ENCODE measurements at places on chromosomes 7 and 10.

DNA sequence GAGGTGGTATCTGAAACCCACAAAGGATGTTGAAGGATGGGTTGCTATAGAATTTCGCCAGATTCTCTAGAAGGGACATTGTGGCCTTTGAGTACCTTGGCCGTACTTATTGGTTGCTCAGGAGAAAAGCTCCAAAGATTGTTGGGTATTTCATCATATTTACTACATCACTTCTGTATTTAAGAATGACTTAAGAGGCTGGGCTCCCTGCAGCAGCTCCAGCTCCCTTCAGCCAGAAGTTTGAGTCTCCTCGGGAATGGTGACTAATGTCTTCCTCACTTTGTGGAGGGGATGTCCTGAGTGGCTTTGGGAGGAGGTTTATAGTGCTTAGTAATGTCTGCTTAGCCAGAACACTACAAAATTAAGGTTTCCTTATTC is 18.1 kb downstream of the MINDY4 start:
- DNase-seq = peak; percentile 1

DNA sequence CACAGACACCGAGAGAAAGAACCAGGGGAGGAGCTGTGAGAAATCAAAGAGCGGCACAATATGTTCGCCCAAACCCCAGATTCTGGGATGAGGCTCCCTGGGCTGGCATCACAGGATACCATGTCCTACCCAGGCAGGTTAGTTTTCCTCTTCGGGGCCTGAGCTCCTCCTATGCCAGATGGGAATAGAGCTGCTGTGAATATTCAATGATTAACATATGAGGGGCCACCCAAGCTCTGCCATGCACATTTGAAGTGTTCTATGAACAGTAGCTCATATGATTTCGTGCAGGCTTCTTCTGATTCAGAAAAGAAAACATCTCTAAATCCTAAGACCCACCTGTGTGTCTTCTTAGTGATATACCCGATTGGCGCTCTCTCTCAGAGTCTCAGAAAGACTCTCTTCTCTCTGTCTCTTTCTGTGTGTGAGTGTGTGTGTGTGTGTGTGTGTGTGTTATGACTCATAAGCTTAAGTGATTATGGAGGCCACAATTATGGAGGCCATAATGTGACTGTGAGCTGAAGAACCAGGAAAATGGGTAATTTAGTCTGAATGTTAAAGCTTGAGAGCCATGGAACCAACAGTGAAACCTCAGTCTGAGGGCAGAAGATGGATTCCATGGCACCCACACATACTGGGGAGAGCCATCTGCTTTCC is 220.5 kb downstream of the KLF6 start:
- DNase-seq = no peak

- DNase-seq = no peak
Observed at GRCh38 chr7:158655931-158656441, 48.6 kb downstream of the NCAPG2 start.

GRCh38 chr7:128152721-128153120 is 88.4 kb upstream of the LEP start:
- no peak for DNase-seq

GRCh38 chr7:24279512-24279911 is 4.5 kb upstream of the NPY start:
- no peak for DNase-seq

DNA sequence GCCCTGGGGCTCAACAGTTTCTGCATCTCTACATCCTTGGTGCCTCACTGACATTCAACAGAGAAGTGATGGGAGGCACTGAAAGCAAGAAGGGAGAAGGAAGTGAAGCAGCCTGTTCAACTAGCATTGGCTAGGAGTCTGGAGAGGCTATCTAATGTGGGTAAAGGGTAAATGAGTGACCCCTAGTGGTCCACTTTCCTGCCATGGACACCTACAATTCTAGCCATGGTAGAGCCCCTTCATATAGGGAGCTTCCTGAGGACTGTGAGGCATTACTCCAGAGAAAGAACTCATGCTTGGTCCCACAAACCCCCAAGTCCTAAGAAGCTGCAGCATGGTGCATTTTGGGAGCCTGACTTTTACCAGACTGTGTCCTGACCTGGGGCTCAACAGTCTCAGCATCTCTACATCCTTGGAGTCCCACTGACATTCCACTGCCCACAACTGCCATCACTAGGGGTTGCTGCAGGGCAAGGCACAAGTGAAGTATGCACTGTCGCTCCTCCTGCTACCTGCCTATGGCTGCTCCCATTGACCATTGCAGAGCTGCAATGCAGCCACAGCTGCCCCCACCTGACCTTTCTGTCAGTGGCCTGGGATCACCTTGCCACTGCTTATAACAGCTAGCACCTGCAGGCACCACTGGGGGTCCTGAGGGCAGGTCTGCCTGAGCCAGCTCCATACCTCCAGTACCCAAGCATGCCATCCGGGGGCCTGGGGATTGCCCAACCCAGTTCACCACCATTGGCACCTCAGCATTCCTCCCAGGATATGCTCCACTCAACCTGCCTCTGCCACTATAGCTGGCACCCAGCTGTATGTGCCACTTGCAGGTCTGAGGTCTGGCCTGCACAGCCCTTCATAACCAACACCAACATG is 44.1 kb upstream of the CDK6 start:
- peak; percentile 24 for DNase-seq

- no peak for DNase-seq
Observed at GRCh38 chr7:150367677-150368095, 936 bp upstream of the REPIN1 start.

DNA sequence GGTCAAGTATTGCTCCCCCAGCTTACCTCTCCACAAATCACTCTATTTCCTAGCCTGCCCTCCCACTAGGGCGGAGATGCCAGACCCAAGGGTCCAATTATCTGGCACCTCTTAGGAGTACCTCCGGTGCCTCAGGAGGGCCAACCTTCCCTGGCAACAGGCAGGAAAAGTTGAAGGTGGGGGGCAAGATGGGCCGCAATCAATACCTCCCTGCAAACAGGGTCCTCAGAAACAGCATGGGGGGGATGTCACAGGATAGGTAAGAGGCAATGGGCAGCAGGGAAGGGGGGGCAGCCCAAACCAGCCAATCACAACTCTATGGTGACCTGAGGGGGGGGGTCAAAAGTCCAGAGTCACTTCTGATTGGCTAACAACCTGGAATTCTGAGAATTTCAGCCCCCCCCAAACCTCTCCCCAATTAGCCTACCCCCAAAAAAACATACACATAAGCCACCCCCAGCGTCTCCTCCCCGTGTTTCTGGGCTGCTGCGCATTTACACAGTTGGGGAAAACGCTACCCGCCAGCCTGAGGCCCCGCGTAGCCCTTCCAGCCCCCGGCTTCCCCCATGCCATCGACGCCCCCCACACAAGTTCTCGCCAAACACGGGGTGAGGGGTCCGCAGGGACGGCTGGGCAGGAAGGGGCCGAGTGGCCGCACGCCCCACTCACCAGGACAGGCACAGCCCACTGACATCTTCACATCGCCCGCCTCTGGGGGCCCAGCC is 589 bp downstream of the LDB1 start:
- peak; percentile 33 for DNase-seq

- DNase-seq = no peak
Observed at GRCh38 chr7:112161253-112162141, 44.7 kb downstream of the DOCK4 start.

GRCh38 chr10:132943791-132944404 is 1.5 kb upstream of the CFAP46 start:
- no peak for DNase-seq

- DNase-seq = no peak
Observed at GRCh38 chr7:110733221-110733620, 357.7 kb upstream of the LRRN3 start.

DNA sequence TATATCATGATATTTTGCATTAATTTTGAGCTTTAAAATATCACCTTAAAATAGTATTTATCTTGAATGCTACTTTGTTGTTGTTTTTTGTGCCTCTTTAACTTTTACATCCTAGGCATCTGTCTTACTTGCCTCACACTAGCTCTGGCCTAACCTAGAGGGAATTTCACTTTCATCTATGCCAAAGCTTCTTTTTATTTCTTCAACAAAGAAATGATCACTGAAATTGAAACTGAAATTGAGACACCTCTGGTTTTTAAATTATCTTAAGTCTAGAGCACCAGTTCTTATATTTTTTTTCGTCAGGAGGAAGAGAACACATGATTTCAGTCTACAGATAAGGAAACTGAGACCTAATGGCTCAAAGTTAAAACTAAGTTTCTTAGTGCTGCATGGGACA is 3.5 kb upstream of the SCIN start:
- DNase-seq = no peak

- DNase-seq = no peak
Observed at GRCh38 chr10:126239844-126240243, 148.4 kb downstream of the ADAM12 start.

- peak; percentile 76 for DNase-seq
Observed at GRCh38 chr10:101031796-101032636, 982 bp downstream of the SFXN3 start.

GRCh38 chr10:78524342-78524741 is 490.7 kb downstream of the RPS24 start:
- no peak for DNase-seq

DNA sequence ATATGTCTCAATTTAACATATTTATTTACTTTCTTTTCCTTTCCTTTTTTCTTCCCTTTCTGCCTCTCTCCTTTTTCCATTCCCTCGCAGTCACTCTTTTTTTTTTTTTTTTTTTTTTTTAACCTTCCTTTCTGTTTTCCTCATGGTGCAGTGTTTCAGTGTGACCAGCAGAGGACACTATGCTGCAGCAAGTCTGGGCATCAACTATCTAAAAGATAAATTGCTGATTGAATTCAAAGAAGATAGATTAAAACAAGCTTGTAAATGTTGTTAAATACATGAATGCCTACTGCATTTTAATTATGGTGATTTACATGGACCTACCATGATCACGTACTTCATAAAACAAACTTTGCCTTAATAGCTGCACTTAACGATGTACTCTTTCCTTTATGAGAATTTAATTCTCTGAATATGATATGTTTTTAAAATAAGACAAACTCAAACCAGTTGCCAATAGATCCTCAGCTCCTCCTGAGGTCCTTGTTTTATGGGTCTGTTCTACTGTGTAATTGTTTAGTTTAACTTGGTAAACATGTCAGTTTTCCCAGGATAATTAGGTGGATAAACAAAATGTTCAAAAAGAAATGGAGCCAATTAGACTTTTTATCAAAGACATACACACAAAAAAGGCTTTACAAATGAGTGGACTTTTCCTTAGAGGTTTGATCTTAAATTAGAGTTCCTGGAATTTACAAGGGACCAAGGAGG is 101.0 kb upstream of the AGR3 start:
- peak; percentile 62 for DNase-seq

GRCh38 chr10:124917428-124918190 is 24.3 kb upstream of the ZRANB1 start:
- DNase-seq = no peak

DNA sequence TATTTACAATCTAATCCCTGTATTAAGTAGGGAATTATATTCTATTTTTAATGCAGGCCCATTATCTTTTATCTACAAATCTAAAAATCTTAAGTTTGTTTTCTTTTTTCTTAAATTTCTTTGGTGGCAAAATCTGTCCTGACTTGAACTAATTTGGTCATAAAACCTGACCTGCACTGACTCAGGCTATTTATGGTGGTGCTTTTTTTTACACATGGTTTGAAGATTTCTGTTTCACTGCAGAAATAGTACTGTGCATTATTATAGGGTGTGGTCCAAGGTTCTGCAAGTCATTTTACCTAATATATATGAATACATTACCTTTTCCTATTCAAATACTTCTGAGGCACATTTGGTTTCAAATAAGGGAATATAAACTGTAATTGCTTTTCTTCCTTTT is 137.0 kb downstream of the CD36 start:
- DNase-seq = no peak

GRCh38 chr10:36266923-36267322 is 624.8 kb upstream of the FZD8 start:
- DNase-seq = no peak

- no peak for DNase-seq
Observed at GRCh38 chr7:6622134-6622710, 6.8 kb downstream of the ZNF853 start.

GRCh38 chr10:43043773-43044447 is 33.0 kb upstream of the RET start:
- DNase-seq = no peak

- no peak for DNase-seq
Observed at GRCh38 chr10:125316436-125316835, 156.1 kb upstream of the CTBP2 start.

- DNase-seq = no peak
Observed at GRCh38 chr10:97012470-97012869, 173.3 kb downstream of the SLIT1 start.

DNA sequence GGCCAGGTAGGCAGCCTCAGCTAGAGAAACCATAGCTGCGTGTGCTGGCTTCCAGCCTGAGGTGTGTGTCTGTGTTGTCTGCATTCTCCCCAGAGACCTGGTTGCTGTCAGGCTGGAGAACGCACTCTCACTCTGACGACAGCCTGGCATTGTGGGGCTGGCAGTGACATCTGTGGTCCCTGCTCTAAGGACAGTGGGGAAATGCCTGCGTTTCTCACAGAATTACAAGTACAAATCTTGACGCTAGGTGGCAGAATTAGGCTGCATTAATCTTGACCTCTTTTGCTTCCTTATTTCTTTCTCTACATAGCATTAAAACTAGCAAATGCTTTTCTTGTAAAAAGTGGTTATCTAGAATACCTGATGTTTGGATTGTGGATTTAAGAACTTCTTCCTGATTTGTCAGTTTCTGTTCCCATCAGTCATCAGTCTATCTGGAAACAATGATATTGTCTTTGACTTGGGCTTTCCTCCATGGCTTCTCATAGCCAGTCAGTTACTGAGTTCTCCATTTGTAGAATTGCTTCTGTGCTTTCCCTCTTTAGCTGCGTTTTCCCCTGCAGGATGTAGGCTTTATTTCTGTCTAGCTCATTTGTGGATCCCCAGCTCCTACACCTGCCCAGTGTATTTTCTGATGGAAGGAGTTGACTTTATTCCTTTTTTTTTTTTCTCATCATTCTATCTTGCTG is 86.0 kb downstream of the FANK1 start:
- peak; percentile 76 for DNase-seq

DNA sequence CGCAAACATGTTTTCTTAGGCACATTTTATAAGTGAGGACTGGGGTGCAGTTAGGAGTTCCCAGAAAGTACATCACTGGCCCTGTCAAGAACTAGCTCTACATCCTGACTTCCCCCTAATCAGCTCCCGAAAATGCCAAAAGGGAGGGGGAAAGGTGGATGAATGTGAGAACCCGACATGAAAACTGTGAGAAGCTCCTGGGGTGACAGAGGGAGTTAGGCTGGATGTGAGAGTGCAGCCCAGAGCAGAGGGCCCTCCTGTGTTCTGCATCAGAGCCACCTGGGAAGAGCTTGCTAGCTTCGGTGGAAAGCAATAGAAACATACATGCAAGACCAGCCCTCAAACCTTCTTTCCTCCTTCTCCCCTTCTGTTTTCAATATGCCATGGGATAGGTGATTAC is 30.5 kb upstream of the SEM1 start:
- DNase-seq = no peak

- DNase-seq = no peak
Observed at GRCh38 chr10:18567343-18567856, 84.0 kb downstream of the NSUN6 start.

DNA sequence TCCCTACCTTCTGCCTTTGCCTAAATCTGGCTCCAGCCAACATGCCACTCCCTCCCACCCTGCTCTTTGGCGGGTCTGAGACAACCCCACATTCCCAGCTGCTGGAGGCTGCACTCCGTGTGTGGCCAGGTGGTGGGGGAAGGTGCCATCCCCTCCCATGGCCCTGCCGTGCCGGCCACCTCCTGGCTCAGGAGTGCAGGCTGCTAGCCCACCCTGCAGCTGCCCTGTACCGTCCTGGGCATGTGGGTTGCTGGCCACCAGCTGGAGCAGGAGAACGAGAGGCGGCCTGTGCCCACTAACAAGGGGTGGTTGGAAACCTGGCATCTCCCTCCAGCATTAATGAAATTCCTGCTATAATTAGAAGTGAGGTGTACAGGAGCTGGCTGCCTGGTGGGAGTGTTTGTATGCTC is 97.6 kb downstream of the ZMIZ1 start:
- no peak for DNase-seq

Measured in CD14-positive monocyte (primary cell).